ENCODE measurements at places on chromosomes 12 and 14.

DNA sequence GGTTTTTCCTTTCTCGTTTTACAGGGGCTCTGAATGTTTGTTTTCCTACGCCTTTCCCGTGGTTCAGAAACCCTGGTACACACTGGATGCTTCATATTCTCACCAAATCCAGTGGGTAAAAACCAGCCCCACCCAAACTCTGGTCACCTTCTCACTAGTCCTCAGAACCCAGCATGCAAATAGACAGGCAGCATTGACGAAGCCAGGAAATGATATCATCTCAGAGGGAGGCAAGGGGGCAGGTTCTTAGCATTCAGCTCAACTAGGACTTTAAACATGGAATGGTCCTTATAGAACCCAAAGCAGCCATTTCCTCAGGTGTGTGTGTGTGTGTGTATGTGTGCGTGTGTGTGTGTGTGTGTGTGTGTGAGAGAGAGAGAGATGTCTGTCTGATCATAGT is 142.0 kb downstream of the KCNK10 start:
- DNase-seq: no peak

GRCh38 chr12:47029903-47030302 is 49.5 kb upstream of the PCED1B start:
- DNase-seq: no peak

GRCh38 chr12:91395628-91396135 is 213.1 kb upstream of the DCN start:
- DNase-seq: no peak

DNA sequence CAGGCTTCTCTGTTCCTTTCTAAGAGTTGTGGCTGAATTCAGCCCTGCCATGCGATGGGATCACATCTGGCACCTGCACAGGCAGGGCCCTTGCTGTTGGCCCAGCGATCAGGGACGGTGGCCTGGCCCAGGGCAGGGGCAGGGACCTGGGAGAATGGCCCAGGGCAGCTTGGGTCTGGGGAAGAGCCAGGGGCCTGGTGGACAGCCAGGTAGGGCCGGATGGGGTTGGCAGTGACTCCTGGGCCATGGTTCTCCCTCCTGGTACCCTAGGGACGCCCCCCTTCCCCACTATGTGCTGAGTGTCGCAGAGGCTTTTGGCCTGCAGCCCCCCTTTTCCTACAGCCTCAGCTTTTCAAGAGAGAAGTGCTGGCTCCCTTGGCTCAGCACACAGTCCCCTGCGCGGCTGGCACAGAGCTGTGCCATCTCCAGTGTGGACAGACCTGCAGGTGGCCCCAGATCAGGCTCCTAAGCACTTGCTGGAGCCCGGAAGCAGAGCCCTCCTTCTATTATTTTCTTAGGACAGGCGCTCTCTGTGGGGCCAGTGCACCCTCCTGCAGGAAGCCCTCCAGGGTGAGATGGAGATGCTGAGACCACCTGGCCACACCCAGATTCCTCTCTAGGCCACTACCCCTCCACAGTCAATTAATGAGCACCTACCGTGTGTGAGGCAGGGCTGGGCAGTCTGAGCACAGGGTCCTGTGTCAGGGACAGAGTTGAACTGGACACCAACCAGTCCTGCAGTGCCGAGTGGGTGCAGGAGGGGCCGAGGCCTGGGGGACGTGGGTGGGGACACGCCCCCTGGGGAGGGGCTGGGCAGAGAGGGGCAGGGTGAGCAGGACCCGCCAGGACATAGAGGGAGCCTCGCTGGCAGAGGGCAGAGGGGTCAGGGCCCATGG is 267.6 kb downstream of the ADGRD1 start:
- DNase-seq: no peak

GRCh38 chr12:87196321-87196720 is 832.9 kb downstream of the C12orf50 start:
- no peak for DNase-seq
